ENCODE measurements at places on chromosomes 3 and 15.

DNA sequence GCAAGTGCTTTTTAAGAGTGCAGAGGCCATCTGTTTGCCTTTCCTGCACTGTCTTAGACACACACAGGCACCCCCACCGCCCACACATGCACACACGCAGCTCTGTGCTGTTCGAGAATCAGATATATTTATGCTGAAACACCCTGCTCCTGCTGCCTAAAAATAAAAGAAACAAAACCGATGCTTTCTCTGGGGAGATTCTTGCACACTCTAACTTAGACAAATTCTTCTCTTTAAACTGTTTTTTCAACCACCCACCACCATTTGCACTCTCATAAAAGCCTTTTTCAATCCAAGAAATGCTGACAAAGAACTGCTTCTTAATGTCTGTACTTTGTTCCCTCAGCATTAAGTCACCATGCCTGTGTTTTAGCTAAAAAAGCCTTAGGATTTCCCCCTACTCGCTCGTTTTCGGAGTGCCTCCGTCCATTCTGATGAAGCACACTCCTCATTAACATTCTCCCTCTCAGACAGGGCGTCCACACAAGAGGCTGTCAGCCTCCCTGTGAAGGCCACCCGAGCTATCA lies 26.2 kb downstream of the SLC12A8 start:
- no peak for DNase-seq

- no peak for DNase-seq
These were observed 155.9 kb upstream of the TBL1XR1 start for GRCh38 chr3:177353140-177353539.

GRCh38 chr3:100898681-100899080 lies 94.5 kb downstream of the ABI3BP start:
- DNase-seq = no peak

GRCh38 chr3:11126653-11127052 lies 27.6 kb upstream of the HRH1 start:
- no peak for DNase-seq

GRCh38 chr3:89059211-89059925 lies 48.1 kb upstream of the EPHA3 start:
- DNase-seq = peak; percentile 98

GRCh38 chr3:187919048-187919447 lies 173.8 kb upstream of the BCL6 start:
- peak; percentile 91 for DNase-seq

- DNase-seq = no peak
These were observed 84.6 kb downstream of the RYR3 start for GRCh38 chr15:33395321-33395720.

DNA sequence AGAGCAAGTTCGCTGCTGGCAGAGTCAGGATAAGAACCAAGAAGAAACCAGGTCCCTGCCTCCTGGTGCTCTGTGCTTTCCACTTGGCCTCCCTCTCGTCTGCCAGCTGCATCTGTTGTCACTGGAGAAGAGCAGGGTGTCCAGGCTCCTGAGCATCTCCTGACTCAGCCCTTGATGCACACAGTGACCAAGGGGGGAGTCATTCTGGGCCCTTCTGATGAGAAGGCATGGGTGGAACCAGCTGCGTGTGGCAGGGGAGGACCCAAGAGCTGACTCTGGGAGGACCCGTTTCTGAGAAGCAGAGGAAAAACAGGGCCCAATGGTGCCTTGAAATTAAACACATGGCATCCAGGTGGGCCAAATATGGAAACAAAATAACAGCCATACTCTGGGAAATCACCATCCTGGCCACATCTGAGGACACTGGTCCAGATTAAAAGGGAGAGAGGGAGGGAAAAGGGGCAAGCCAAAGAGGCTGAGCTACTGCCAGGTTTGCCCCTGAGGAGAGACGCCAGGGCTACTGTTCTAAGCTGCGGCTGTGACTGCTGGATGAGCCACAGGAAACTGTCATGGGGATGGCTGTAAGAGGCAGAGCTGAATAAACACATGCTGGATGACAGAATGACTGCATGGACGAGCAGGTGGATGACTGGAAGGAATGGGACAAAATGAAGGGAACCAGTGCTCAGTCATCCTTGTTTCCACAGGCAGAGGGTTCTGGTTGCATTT lies 58.1 kb upstream of the CA12 start:
- no peak for DNase-seq

GRCh38 chr15:26438718-26439117 lies 334.1 kb downstream of the GABRB3 start:
- DNase-seq = no peak

DNA sequence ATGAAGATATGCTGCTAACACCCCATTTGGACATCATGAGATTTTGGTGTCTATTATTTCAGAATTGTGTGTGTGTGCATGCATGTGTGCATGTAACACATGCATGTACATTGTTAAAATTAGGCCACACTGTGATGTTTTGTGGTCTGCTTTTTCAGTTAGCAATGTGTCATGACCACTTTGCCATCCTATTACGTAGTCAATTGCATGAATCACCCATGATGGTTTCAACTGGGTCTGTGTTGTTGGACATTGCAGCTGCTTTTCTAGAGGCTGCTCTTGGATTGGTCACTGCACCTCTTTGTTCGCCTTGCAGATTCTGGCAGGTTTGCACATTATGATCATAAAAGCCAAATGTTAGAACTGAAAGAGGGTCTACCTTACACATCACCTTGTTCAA lies 101.0 kb upstream of the THBS1 start:
- peak; percentile 82 for DNase-seq

GRCh38 chr15:82051664-82052063 lies 5.8 kb upstream of the MEX3B start:
- DNase-seq = no peak

GRCh38 chr15:58934521-58934920 lies 1.0 kb upstream of the SLTM start:
- no peak for DNase-seq

GRCh38 chr3:172709774-172710663 lies 848 bp downstream of the NCEH1 start:
- no peak for DNase-seq

GRCh38 chr15:51750792-51751696 lies at the start of gene TMOD2:
Gene TMOD2, plus strand, starts transcription at chr15:51751597. Its CDS starts 14,845 bp downstream, at chr15:51766442.
- no peak for DNase-seq

- peak; percentile 10 for DNase-seq
These were observed 20.7 kb downstream of the CCDC12 start for GRCh38 chr3:46955801-46956259.

DNA sequence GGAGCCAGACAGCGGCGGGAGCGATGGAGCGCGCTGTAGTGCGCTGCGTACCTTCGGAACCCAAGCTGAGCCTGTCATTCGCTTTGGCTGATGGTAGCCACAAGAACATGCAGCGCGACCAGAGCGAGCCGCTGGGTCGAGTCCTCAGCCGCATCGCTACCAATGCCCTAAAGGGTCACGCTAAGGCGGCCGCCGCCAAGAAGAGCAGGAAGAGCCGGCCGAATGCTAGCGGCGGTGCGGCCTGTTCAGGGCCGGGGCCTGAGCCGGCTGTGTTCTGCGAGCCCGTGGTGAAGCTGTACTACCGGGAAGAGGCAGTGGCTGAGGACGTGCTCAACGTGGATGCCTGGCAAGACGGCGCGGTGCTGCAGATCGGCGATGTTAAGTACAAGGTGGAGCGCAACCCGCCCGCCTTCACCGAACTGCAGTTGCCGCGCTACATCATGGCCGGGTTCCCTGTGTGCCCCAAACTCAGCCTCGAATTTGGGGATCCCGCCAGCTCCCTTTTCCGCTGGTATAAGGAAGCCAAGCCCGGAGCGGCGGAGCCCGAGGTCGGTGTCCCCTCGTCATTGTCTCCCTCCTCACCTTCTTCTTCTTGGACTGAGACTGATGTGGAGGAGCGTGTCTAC lies 498 bp downstream of the PDE12 start:
- no peak for DNase-seq

DNA sequence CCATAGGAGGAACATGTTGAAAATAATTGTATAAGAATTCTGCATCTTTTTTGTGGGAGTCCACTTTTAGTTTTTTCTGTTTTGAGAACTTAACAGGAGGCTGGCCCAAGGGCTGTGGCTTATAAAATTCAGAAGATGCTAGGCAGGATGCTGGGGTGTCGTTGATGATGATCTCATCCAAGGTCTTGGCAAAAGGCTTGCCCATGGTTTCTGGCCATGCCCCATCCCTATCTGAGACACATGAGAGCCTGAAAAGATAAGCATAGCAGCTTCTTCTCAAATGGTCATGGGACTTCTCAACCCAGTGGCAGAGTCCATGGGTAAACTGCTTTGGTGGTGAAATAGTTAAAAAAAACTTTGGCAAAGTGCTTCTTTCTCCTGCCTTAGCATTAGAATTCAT lies 35.2 kb downstream of the CMSS1 start:
- no peak for DNase-seq

DNA sequence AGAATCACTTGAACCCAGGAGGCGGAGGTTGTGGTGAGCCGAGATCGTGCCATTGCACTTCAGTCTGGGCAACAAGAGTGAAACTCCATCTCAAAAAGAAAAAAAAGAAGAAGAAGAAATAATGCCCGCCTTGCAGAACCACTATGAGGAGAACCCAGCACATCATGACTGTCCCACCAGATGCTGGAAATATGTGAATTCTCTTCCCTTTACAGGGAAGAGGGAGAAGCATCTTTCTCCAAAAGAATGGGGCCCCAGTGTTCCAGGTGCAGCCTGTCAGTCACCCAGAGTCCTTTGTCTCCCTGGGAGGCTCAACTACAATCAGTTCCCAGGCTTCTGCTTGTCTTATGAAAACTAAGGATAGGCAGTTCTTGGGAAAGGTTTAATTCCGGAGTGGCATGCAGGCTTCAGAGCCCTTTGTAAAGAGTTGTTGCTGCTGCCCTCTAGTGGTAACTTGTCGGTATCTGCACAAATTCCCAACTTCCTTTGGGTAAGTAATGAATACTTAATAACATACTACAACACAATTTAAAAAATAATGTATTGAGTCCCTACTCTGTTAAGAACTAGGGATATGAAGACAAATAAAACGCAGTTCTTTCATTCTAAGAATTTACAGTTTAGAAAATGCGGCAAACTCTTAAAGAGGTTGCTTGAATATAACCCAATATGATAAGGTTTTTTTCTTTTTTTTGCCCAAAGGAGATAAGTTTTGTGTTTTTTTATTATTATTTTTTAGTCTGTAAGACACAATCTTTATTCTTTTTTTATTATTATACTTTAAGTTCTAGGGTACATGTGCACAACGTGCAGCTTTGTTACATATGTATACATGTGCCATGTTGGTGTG lies 18.6 kb upstream of the TICRR start:
- peak; percentile 54 for DNase-seq

GRCh38 chr15:89472785-89473256 lies 23.6 kb downstream of the RHCG start:
- peak; percentile 53 for DNase-seq

DNA sequence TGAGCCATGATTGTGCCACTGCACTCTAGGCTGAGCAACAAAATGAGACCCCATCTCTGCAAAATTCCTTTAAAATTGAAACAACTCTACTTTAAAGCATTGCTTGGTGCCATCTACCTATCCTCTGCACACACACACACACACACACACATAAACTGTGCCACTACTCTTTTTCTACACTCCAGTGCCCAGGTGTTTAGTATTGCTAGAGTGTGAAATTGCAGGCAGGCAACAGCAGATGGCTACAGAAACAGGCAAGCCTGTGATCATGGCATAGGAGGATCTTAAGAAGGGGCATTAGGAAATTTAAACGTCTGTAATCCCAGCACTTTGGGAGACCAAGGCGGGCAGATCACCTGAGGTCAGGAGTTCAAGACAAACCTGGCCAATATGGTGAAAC lies 39.0 kb downstream of the SIDT1 start:
- no peak for DNase-seq

DNA sequence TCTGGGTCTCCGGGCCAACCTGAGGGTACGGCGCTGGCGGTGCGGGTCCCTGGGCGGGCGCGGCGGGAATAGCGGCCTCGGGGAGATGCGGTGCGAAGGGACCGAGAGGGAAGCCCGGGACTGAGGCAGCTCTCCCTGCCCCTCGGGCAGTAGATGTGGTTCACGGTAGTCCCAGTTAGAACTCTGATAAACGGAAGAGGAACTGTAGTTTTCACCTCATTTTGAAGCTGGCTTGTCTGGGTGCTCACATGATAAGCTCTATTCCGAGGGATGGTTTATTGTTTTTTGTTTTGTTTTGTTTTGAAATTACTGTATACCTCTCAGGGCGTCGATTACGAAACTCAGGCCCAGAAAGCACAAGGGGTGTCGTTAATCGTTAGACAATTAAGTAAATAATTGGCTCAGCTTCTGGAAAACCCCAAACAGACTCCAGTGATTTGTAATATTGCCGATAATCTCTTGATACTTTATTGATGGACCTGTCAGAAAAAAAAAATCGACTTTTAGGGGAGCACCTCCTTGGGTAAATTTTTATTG lies 413 bp downstream of the NUSAP1 start:
- peak; percentile 64 for DNase-seq

DNA sequence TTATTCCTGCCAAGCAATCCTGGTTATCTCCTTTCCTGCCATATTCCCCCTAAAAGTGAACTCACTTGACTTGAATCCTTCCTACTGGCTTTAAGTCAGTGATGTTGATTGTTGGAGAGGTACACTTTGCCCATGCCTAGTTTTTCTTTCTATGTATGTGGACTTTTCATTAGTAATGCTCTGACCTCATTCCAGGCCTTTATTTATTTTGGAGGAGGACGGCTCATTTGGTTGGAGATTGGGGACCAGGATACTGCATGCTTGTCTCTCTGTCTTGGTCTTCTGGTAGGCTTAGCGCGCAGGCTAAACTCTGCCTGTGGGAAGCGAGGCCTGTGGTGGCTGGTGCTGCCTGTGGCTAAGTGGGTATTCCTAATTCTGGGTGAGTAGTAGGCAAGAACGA lies 29.1 kb upstream of the MTMR10 start:
- no peak for DNase-seq

DNA sequence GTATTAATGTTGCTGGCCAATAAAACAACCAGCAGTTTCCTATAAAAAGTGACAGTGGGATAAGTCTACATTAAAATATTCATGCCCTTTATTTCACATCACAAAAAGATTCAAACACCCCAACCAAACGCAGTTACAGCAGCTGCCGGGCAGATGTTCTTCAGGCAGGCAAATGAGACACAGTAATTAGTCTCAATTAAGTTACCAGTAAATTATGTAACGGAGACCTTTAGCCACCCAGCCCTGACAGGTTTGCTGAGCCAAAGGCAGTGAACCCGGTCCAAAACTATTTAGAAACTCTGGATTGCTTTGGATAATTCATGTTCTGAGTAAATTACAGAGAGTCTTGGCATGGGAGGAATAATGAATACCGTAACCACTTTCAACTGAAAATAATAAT lies 289.2 kb upstream of the LYSMD4 start:
- DNase-seq = no peak

- DNase-seq = no peak
These were observed 332.8 kb downstream of the CNTN3 start for GRCh38 chr3:74281705-74282104.

GRCh38 chr15:31265871-31266711 lies 60.5 kb upstream of the KLF13 start:
- peak; percentile 98 for DNase-seq

DNA sequence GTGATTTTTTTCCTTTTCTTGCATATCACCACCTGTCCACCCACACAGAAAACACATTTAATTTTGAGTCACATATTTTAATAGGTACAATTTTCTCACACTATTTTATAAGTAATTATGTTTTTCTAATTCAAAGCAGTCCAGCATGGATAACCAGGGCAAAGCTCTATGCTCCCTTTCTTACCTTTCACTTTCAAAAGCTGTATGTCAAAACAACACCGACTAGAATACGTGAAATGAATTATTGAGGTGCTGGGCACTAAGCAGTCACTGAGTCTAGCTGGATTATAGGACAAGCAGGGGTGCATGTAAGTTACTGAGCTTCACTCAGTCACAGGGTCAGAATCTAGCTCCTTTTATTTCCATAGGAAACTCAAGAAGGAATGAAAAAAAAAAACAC lies 60.6 kb downstream of the LSAMP start:
- no peak for DNase-seq

Measured in MV-4-11 (cell line).